AG04449 (cell line): ENCODE measurements at places on chromosomes 12 and 14.

- DNase-seq, result no peak
These were observed 118.3 kb downstream of the ETV6 start for GRCh38 chr12:11767798-11768197.

- no peak for DNase-seq
These were observed 94.9 kb upstream of the SLC16A7 start for GRCh38 chr12:59500915-59501314.

GRCh38 chr14:65106316-65106715 is 4.0 kb upstream of the MAX start:
- DNase-seq, result no peak

DNA sequence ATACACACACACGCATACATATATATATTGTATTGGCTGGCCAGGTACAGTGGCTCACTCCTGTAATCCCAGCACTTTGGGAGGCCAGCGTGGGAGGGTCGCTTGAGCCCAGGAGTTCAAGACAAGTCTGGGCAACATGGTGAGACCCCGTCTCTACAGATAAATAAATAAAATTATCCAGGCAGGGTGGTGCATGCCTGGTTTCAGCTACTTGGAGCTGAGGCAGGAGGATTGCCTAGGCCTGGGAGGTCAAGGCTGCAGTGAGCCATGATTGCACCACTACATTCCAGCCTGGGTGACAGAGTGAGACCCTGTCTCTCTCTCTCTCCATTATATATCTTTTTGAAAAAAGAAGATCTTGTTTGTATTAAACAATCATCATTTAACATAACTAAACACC is 4.6 kb upstream of the SYNE3 start:
- DNase-seq, result no peak

GRCh38 chr14:102486513-102487203 is 22.9 kb downstream of the ANKRD9 start:
- DNase-seq, result no peak
